Spinal cord (tissue), 10 donors: ENCODE measurements at places on chromosomes 16 and 17. TPM values are rescaled to one million over a fixed set of nuclear protein-coding genes. Genes with fewer than 3 reads are reported as not detected.

The SNX20 gene
- total RNA-seq, result 0.61 TPM

The CES1 gene
- 5.9 TPM for total RNA-seq

The RTN4RL1 gene
- 11.6 TPM for total RNA-seq

The KRTAP4-4 gene
- total RNA-seq, result not detected

The IL17C gene
- not detected for total RNA-seq

The GP1BA gene
- not detected for total RNA-seq

The TP53TG3 gene
- not detected for total RNA-seq

The KRT31 gene
- total RNA-seq, result 0.11 TPM

The MFAP4 gene
- 137 TPM for total RNA-seq

The GPT2 gene
- 30.7 TPM for total RNA-seq

The IGF2BP1 gene
- total RNA-seq, result 7.5 TPM

The KRT20 gene
- total RNA-seq, result not detected

The PPY gene
- not detected for total RNA-seq

The FTO gene
- total RNA-seq, result 139 TPM

The NPIPB12 gene
- total RNA-seq, result 25.3 TPM

The PIK3R6 gene
- total RNA-seq, result 0.94 TPM

The BIRC5 gene
- 18.9 TPM for total RNA-seq

The VTN gene
- total RNA-seq, result 0.40 TPM

The HIC1 gene
- total RNA-seq, result 11.9 TPM

The TMEM114 gene
- total RNA-seq, result 0.28 TPM

The CCL11 gene
- not detected for total RNA-seq

The NUDT21 gene
- 96.8 TPM for total RNA-seq

The AHSP gene
- total RNA-seq, result 46.4 TPM

The CBLN1 gene
- 16.4 TPM for total RNA-seq

The TNP2 gene
- total RNA-seq, result not detected

The CORO6 gene
- 8.0 TPM for total RNA-seq
